ENCODE measurements at places on chromosomes 7 and 10. TPM values are rescaled to one million over a fixed set of nuclear protein-coding genes. Genes with fewer than 3 reads are reported as not detected.

DNA sequence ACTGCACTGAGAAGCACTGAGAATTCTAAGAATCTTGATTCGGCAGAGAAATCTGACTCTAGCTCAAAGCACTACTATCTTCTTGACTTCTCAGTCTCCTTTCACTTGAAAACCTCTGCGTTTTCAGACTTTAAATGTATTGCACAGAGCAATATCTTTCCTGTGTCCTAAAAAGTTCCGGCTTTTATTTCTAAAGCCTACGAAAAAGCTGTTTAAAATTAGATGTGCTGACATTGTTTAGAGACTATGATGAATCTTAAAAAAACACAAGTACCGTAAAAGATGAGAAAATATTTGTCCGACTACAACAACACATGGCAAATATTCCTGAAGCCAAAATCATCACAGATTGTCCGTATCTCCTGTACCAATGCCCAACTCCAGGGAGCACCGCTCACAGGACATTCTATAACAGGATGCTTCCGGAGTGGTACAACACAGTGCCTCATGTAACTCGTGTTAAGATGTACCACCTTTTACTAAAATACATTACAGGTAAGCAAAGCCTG is 136.9 kb downstream of the CUBN start:
- no peak for DNase-seq

DNA sequence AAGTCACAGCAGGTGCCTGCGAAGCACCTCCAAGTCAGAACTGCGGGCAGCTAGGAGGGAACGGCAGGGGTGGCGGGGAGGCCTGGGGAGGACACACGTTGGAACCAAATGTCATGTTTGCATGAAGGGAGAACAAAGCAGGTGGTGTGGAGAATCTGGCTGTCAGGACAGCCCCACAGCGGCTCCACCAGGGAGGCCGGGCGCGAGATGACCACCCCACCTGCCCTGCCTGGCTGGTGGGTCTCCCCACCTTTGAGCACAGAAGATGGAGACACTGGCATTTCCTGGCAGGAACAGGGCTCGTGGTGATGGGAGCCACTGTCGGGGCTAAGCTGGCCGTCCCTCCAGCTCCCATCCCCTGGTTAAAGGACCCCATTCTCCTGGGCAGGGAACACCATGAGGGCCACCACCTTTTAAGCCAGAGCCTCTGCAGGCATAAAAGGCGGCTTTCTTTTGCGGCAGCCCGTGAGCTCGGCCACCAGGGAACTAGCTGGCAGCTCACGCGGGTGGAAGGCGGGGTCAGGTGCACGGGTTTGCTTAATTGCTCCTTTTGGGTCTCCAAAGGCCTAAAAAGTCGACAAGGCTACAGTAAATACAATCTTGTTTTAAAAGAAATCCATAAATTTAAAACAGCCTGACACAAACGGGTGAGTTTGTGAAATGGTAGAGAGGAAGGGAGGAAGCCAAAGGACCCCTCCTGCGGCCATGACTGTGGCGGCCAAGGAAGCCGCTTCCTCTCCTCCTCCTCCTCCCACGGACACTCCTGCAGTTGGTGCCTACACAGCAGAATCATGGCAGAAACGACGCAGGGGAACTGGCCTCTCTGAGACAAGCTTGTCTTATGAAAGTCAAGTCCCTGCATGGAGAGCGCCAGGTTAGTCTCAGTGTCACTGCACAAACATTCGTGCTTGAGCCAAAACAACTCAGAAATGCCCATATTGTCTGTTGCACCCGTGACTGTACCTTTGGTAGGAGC is 213.8 kb downstream of the DNAJB6 start:
- DNase-seq = no peak

DNA sequence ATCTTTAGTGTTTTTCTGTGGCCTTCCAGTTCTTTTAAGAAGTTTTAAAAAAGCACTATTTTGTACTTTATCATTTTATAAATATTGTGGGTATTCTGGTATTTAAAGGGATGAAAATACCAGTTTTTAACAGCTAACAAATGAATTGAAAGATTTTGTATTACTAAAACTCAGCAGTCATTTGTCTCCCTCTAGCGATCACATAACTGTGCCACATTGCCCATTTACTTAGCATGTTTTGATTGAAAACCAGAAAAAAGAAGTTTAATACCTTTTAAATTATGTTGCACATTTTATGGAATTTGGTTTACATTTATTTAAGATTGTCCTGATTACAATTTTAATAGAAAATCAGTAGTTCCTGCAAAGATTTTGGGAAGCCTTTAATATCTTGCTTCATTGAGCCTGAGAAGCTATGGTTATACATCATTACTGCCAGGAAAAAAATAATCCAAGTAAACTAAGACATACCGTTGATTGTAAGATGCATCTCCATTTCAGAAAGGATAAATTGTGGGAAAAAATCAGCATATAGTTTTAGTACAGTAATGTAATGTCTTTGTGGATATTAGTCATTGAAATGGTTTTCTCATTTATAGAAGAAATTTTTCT is 34.9 kb downstream of the TAX1BP1 start:
- no peak for DNase-seq

DNA sequence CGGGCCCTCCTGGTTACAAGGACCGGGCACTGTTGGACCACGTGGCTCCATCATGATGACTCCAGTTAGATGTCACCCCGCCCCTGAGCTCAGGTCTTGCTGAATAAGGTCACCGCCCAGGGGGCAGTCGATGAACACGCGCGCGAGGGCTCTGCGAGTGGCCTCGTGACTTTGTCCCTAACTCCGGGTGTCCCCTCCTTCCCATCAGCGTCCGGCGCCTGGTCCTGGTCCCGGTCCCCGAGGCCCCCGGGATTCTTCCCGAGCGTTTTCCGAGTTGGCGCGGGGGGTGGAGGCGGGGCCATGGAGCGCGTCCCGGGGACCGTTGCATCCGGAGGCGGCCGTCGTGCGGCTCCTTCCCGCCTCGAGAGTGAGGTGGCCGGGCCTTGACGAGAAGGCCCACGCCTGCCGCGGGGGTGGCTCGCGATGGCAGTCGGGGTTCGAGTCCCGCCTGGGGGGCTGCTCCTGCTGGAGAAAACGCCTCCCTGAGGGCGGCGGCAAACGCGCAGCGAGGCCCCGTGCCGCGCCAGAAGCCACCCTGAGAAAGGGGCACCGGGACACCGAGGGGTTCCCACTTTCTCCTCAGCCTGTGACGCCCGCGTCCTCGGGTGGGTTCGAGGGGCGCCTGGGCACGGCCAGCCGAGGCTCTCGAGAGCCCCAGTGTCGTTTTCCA is 569 bp upstream of the NPTX2 start:
- peak; percentile 80 for DNase-seq

The FAM131B gene
- 125 TPM for total RNA-seq

DNA sequence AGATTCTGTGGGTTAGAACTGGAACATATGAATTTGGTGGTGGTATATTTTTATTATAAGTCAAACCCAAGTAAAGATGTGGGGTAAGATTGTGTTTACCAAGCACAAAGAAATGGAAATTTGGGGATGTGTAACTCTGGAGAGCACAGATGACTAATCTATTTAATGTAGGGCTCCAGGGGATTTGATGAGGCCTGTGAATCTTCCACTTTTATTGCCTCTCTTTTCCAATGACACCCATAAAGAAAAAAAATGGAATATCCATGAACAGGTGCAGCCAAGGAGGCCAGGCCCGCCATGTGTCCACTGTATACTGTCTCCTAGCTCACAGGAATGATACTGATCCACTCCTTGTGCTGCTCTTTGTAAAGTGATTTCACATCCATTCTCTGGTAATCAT is 2.8 kb downstream of the SRGN start:
- no peak for DNase-seq

DNA sequence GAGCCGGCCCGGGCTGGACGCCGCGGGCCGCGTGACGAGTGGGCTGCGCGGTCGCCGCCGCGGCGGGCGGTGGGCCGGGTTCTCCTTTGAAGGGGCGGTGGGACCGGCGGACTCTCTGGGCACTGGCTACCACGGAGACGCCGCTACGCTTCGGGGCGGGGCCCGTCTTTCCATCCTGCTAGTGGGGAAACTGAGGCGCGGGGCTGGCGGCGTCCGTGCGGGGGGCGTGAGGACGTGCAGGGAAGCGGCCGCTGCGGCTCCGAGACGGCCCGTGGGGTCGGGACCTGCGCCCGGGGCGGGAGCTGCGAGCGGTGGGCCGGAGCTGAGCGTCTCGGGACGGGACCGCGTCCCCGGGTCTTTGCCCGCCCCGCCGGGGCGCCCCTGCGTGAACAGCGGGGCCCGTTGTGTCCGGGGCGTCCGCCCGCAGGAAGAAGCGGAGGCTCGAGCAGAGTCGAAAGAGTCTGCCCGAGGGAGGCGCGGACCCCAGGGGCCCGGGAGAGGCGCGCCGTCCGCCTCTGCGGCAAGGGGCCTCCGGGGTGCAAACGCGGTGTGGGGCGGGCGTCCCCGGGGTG is 548 bp upstream of the BNIP3 start:
- DNase-seq = no peak
